Activated T-cell treated with anti-CD3 and anti-CD28 coated beads, Interleukin-2, amount 50 U/mL, for 72 hours (primary cell): ENCODE measurements at places on chromosomes 1 and 21.

DNA sequence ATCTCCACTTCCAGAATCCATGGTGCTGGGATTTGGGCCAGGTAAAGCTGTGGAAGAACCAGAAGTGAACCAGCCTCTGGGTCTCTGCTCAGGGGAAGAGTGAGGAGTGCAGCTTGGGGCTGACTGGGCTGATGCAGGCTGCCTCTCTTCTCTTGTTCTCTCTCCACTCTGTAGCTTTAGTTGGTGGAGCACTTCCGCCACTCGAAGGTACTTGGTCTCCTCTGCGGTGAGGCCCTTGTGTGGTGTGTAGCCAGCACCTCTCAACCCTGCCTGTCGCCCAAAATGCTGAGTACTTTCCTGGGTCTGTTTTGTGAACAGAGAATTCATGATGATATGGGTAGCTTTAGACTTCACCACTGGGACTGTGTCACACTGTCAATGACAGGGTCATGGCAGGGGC is 63.2 kb downstream of the URB2 start:
- DNase-seq = peak; percentile 20

DNA sequence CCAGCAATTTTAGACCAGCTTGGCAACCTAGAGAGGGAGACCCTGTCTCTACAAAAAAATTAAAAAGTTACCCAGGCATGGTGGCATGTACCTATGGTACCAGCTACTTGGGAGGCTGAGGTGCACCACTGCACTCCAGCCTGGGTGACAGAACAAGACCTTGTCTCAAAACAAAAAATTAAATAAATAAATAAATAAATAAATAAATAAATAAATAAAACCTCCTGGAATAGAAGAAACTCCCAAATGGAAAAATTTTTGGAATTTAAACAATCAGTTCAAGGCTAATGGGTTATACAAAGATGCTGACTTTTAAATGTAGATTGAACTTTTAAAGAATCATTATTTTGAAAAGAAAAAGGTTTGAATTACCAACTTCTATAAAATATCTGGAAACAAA is 22.2 kb downstream of the UBR4 start:
- DNase-seq = no peak

GRCh38 chr1:31755850-31756492 is 8.2 kb downstream of the ADGRB2 start:
- no peak for DNase-seq

DNA sequence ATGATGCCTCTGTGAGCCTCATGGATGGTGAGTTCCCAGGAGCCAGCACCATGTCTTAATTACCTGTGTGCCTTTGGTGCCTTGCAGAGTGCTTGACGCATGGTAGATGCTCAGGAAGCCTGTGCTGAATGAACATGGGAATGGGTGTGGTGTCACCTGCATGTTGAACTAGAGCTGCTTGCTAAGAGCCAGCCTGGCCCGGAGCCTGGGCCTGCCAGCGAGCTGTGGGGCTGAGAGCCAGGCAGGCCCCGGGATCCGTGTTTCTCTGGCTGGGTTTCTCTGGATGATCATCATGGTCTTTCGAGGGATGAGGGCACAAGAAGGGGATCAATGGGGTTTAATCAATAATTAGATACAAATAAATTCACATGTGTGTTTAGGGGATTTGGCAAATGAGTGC is 6.7 kb upstream of the TEX35 start:
- no peak for DNase-seq

DNA sequence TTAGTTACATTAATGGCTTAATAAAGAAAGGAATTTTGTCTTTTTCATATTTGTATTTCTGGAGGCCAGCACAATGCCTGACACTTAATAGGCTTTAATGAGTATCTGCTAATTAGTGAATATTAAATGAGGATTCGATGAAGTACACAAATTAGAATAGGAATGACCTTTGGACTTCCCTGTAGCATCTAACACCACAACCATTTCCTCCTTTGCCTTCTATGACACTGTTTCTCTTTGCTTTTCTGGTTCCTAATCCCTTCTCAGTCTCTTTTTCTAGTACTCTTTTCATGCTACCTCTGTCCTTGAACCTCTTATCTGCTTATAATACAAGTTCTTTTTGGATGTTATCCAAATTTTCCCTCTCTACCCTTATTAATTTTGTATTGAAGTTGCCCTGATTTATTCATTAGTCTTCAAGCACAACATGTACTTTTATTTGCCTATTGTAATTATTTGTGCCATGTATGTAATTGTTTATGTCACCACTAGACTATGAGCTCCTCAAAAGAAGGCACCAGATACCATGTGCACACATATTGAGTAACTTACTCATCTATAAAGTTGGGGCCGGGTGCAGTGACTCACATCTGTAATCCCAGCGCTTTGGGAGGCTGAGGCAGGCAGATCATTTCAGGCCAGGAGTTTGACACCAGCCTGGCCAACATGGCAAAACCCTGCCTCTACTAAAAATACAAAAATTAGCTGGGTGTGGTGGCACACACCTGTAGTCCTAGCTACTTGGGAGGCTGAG is 23.8 kb downstream of the RPS27 start:
- no peak for DNase-seq

GRCh38 chr1:244851546-244852231 is 12.7 kb downstream of the HNRNPU start:
- DNase-seq = no peak

DNA sequence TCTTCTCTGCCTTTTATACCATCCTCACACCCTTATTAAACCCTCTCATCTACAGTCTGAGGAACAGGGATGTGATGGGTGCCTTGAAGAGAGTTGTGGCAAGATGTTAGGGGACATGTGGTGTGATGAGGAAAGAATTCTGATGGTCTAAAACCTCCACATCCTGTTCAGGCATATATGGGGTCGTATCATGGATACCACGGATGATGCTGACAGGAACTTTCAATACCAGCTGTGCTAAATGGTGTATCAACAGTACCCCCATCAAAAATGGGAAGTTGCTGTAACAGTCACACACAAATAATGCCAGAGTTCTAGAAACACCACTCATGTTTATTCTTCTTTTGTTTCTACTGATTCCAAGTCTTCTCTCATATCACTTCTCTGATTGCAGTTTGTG is 12.9 kb downstream of the OR2T6 start:
- DNase-seq = no peak

- no peak for DNase-seq
Measured at GRCh38 chr1:44688760-44689446, 14.4 kb downstream of the ARMH1 start.

DNA sequence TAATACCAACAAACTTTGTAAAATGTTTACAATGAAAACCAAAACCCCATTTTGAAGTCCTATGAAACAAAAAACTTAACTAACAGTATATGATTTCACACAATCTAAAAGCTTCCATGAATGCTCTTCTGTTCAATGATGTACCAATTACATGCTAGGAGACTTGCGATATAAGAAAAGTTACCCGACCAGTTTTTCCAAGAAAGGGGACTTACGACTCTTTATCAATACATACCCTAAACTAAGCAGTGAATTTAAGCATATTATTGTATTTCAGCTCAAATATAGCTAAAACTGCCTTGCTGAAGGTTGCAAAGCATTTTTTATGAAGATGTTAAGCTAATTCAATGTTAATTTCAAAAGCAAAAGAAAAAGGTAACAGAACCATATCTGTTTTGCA is 15.6 kb downstream of the SSX2IP start:
- no peak for DNase-seq

- no peak for DNase-seq
Measured at GRCh38 chr1:214014730-214015129, 27.0 kb downstream of the PROX1 start.

GRCh38 chr1:91753878-91754277 is 132.1 kb downstream of the TGFBR3 start:
- no peak for DNase-seq

- no peak for DNase-seq
Measured at GRCh38 chr21:39107739-39108138, 75.5 kb downstream of the PSMG1 start.

- no peak for DNase-seq
Measured at GRCh38 chr1:22808186-22808675, 97.6 kb downstream of the EPHB2 start.

DNA sequence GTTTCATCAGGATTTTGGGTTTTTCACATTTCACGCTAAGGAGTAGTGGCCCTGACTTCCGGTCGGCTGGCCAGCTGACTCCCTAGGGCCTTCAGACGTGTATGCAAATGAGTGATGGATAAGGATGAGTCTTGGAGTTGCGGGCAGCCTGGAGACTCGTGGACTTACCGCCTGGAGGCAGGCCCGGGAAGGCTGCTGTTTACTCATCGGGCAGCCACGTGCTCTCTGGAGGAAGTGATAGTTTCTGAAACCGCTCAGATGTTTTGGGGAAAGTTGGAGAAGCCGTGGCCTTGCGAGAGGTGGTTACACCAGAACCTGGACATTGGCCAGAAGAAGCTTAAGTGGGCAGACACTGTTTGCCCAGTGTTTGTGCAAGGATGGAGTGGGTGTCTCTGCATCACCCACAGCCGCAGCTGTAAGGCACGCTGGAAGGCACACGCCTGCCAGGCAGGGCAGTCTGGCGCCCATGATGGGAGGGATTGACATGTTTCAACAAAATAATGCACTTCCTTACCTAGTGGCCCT is 23.1 kb upstream of the TNFRSF1B start:
- DNase-seq = no peak

DNA sequence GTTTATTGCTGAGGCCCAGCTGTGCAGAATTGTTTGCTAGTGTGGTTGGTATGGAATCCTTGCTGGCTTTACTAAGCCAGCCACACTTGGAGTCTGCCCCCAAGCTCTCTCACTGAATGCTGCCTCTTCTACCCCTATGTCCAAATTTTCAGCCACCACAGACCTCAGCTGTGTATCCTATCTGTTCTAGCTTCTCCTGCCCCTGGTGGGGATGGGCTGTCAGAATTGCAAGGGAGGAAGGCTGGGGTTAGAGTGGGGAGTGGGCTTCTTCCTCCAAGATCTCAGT is 4.4 kb downstream of the NHLH1 start:
- no peak for DNase-seq

DNA sequence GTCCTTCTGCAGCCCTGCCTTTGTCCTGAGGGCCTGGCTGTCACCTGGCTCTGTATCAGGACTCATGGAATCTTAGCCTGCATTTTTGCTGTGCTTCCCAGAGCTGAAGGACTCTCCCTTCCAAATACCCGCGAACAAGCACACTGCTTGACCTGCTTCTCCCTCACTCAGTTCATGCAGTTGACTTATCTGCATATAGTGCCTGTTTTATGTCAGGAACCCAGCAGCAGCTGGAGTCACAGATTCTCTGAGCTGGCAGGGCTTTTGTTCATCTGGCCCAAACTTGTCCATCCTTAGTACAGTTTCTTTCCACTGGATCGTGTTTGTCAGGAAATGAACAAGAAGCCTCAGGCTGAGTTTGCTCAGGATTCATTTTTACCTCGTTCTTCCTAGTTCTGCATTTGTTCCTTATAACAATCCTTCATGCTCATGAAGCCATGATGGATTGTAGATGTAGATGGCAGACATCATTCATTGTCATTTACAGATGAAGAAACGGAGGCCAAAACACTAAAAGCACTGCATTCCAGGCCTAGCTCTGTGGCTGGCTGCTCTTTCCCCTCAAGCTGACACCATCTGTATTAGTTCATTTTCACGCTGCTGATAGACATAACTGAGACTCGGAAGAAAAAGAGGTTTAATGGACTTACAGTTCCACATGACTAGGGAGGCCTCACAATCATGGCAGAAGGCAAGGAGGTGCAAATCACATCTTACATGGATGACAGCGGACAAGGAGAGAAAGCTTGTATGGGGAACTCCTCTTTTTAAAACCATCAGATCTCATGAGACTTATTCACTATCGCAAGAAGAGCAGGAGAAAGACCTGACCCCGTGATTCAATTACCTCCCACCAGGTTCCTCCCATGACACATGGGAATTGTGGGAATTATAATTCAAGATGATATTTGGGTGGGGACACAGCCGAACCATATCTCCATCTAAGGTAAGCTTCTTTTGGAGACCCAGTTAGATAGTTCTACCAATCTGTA is 150.9 kb downstream of the HIVEP3 start:
- no peak for DNase-seq

GRCh38 chr1:231715816-231716722 is 89.5 kb downstream of the DISC1 start:
- DNase-seq = no peak

- no peak for DNase-seq
Measured at GRCh38 chr1:112141301-112141700, 151.8 kb upstream of the KCND3 start.

DNA sequence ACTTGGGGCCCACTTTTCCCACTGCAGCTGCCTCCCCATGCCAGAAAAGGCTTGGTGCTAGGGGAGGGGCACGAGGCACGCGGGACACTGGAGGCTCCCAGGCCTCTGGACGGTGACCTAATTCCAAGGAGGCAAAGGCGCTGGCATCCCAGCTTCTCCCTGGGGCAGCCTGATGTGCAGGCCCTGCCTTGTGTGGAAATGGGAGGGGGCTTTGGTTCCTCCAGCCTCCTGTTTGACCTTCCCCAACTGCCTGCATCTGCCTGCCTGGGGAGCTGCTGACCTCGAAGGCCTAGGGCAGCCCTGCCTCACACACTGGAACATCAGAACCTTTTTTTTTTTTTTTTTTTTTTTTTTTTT is 39.9 kb downstream of the KIAA1614 start:
- DNase-seq = no peak
